ENCODE measurements at places on chromosomes 13 and 19.

DNA sequence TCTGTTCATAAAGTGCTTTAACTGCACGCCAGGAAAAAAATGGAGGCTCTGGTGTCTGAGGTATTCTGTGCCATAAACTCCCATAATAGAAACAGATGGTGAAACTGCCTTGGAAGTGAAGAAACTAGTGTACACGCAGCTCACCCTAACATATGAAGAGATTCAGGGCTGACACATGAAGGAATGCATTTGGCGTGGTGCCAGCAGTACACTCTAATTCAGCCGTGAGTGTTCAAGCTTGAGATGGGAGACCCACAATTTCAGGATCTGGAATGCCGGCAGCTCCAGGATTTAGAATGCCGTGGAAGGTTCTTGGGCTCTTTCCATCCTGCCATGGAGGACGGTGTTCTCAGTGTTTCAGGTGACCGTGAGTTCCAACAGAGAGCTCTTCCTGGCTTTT is 478.4 kb downstream of the TSHZ3 start:
- no peak for DNase-seq

DNA sequence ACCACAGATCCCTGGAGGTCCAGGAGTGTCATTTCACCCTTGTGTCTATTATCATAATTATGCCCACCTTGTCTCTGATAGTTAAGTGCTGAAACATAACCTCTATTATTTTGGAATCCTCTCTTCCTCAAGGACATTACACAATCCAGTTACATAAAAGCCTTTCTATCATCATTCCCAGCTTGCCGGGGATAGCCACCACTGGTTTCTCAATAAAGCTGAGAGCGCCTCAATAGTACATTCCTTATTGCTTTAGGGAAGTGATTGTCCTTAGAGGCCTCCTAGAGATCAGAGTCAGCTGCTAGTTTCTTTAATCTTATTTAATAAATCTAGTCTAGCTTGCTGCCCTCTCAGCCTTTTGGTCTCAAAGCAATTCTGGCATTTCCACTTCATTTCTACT is 490.0 kb upstream of the ATXN8OS start:
- DNase-seq = no peak

DNA sequence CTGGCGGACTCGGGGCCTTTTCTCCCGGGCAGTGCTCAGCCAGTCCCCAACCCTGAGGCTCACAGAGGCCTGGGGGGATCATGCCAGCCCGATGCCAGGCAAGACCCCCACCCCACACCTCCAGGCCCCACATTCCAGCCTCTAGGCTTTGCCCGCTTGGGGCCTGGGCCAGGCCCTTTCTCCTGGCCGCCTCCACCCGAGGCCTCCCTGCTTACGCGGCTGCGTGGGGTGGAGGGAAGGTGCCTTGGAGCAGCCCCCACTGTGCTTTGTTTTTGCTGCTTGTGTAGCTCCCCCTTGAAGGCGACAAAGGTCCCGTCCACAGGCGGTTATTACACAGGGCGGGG is 38.4 kb downstream of the SMIM24 start:
- DNase-seq = no peak

GRCh38 chr13:86601351-86601750 is 802.1 kb upstream of the SLITRK6 start:
- DNase-seq = no peak

DNA sequence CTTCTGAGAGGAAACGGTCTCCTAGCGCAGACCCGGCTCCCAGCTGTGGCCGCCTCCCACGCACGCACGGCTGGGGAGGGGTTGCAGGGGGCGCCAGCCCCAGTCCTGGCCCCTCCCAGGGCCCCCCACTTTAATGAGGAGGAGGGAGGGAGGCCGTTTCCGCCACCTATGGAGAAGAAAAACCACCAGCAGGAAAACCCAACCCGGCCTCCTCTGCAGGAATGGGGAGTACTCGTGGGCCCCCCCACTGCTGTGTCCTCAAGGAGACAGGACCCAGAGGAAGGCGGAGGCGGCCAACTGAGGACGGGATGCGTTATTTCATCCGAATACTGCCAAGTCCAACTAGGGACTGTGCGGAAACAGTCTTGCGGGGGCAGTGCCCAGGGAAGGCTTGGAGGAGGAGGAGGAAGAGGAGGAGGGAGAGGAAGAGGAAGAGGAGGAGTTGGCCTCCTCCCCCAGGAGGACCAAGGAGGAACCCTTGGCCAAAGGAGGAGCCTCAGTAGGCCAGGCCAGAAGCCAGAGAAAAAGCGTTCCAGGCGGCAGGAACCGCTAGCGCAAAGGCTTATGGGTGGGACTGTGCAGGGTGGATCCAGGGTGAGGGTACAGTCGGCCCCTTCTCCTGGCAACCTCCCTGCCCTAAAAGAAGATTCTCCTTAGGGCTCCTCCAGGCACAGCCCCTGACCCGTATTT is 3.9 kb upstream of the SSBP4 start:
- DNase-seq = no peak

DNA sequence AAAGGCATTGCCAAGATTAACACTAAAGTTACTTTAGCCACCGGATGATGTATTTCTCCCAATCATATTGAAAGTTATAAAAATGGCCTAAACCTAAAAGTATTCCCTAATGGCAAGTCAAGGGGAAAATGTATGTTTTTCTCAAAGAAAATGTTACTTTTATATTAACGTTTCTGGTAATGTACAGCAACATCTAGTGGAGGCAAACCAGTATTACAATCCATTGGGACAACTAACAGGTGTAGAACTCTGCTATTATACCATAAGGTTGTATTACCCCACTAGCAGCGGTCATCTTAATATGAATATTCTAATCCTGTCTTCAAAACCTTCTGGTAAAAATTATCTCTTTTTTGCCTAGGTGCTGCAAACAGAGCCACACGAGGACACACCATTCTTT is 69.2 kb downstream of the ZNF100 start:
- no peak for DNase-seq

DNA sequence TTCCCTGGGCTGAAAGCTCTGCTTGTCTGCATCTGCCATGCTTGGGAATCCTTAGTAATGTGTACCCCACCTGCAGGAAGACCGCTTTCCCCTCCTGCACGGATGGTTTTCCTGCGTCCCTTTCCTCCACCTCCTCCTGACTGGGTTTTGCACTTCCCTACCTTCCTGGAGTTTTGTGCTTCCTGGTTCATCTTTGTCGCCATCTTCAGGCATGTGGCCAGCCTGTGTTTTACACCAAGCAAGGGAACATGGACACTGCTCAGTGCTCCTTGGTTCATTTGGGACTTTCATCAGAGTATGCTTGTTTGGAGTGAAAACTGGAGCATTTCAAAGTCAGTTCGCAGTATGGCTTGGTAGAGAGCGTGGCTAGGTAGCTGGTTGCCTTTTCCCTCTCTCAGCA is 30.7 kb downstream of the ERICH6B start:
- no peak for DNase-seq

DNA sequence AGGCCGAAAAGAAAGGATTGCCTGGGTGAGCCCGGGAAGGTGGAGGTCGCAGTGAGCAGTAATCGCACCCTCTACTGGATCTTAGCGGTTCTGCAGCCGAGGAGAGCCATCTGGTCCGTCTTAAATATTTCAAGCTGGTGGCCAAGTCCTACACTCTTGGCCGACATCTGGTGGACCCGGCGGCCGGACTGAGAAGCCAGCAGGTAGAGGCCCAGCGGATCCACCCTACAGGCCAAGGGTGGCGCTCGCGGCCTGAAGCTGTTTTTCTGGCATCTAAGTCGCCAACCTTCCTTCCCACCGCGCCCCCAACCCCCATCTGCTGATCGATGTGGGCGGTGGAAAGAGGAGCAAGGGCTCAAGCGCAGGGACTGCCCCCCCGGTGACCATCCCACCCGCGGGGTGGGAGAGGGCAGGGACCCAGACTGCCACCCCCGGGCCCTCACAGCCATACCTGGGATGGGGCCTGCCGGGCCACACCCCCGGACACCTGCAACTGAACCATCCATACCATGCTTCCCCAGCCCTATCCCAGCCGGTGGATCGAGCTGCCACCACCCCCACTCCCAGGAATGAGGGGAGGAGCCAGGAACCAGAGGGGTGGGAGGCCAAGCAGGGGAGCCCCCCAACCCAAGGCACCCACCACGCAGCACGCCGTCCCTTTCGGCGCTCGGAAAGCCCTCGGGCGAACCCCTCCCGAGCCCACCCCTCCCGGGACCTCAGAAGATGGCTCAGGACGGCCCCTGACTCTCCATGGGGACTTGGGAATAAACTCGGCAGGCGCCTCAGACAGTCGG is 46.3 kb upstream of the ZNF730 start:
- DNase-seq = no peak

GRCh38 chr13:59303433-59303832 is 860.3 kb downstream of the DIAPH3 start:
- DNase-seq = no peak

GRCh38 chr19:35608251-35608650 is 4.3 kb upstream of the HAUS5 start:
- no peak for DNase-seq

DNA sequence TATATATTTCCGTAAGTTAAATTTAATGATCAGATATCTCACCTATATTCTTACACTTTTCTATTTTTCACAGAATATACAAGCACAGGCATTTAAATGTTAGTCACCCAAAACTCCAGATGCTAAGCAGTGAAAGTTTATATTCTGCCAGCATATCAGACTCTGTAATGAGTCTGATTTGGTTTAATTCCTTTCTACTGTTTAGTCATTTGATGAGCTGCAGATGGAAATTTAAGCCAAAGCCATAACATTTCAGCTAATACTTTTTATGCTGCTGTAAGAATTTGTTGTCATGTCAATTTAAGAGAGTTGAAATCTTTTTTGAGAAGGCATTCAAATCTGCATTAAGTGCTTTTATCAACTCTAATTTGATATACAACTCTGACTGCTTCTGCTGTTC is 8.0 kb downstream of the FRY start:
- DNase-seq = no peak

GRCh38 chr13:32986552-32986951 is 29.7 kb upstream of the KL start:
- DNase-seq = no peak

GRCh38 chr13:69793783-69794453 is 313.7 kb upstream of the ATXN8OS start:
- DNase-seq = no peak

GRCh38 chr19:18109733-18110608 is 12.4 kb downstream of the MAST3 start:
- DNase-seq = no peak

DNA sequence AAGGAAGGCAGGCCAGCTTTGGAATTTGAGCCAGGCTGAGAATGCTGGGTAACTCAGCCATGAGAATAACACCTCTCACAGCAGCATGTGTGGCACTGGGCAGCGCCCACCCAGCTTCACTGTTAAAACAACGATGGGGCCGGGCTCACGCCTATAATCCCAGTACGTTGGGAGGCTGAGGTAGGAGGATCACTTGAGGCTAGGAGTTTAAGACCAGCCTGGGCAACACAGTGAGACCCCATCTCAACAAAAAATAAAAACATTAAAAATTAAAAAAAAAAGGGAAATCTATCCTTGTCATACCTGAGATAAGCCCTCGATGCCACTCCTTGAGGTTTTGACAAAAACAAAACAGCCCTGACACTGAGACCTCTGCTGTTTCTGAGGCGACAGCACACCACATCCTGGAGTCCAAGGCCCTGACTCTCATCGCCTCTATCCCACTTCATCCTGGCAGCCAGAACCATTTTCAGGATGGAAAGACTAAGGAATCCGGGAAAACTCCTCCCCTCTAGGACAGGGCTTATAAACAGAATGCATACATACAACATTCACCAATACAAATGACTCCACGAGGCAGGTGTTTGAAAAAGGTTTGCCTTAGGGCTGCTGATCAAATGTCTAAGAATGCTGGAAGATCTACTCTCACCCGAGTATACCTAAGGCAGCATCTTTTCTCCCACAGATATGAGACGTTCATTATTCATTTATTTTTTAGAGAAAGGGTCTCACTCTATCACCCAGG is 22.6 kb upstream of the TIMM44 start:
- no peak for DNase-seq

- no peak for DNase-seq
Observed at GRCh38 chr13:44305286-44305685, 68.3 kb upstream of the SERP2 start.

DNA sequence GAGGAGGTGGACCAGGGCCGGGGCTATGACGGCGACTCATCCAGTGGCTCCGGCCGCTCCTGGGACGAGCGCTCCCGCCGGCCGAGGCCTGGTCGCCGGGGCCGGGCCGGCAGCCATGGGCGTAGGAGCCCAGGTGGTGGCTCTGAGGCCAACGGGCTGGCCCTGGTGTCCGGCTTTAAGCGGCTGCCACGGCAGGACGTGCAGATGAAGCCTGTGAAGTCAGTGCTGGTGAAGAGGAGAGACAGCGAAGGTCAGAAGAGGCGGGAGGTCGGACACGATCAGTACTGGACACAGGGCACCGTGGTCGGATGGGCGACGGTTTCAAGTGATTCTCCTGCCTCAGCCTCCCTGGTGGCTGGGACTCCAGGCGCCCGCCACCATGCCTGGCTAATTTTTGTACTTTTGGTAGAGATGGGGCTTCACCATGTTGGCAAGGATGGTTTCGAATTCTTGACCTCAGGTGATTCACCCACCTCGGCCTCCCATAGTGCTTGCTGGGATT is 22.3 kb downstream of the TJP3 start:
- DNase-seq = no peak

- no peak for DNase-seq
Observed at GRCh38 chr19:8147582-8147978, 1.8 kb downstream of the FBN3 start.

DNA sequence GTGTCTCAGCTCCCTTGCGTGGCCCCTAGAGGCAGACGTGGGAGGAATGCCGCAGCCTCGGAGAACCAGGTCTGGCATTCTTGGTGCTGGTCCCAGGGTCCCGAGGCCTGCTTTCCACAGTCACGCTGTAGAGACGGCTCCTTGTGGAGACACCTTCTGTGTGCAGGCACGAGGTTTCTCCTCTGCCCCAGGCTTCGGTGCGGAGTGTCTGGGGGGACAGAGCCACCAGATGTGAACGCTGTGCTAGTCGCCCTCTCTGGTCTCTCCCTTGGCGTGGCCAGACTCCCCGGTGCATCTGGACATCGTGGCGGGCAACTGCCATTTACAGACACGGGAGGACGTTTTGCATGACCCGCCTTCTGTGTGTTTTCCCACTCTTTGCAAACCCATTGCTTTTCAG is 7.5 kb upstream of the TMEM255B start:
- no peak for DNase-seq

GRCh38 chr19:45471111-45471930 is 3.5 kb downstream of the FOSB start:
- DNase-seq = no peak

- no peak for DNase-seq
Observed at GRCh38 chr13:112111239-112111857, 44.4 kb downstream of the SOX1 start.

DNA sequence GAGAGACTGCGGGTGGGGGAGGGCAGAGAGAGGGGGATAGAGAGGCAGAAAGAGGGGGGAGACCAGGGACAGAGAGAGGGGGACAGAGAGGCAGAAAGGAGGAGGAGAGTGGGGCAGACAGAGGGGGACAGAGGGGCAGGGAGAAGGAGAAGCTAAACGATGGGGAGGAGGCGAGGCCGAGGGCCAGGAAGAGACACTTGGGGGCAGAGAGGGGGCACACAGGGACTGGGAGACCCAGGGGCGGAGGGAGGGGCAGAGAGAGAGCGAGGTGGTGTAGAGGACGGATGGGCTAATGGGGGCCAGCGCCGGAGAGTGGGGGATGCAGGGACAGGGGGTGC is 666 bp downstream of the MEIS3 start:
- no peak for DNase-seq

- no peak for DNase-seq
Observed at GRCh38 chr19:1839658-1840540, 8.4 kb downstream of the REXO1 start.

- DNase-seq = no peak
Observed at GRCh38 chr19:610801-611480, 21.3 kb downstream of the HCN2 start.

Data from stimulated activated CD8-positive, alpha-beta memory T cell treated with anti-CD3 and anti-CD28 coated beads, Interleukin-7, amount 100 ng/mL, for 48 hours (primary cell).